ENCODE measurements at places on chromosomes 1 and 21.

- no peak for DNase-seq
Measured at GRCh38 chr1:92218559-92218958, 844 bp downstream of the C1orf146 start.

DNA sequence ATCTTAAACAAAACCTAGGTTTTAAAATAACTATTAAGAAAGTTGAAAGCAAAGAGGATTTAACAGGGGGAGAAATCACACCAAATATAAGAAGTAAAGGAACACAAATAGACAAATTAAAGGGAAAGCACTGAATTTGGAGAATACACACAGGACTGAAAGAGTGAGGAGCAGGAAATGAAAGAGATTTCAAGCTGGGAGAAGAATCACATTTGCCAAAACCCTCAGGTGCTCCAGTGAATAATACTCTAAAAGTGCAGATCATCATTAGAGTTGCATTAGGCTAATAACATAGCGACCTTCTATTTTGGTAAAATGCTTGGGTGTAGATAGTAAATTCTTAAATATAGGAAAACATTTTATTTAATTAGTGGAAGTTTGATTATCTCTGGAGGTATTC, 127.5 kb downstream of the TNNI3K start:
- no peak for DNase-seq

DNA sequence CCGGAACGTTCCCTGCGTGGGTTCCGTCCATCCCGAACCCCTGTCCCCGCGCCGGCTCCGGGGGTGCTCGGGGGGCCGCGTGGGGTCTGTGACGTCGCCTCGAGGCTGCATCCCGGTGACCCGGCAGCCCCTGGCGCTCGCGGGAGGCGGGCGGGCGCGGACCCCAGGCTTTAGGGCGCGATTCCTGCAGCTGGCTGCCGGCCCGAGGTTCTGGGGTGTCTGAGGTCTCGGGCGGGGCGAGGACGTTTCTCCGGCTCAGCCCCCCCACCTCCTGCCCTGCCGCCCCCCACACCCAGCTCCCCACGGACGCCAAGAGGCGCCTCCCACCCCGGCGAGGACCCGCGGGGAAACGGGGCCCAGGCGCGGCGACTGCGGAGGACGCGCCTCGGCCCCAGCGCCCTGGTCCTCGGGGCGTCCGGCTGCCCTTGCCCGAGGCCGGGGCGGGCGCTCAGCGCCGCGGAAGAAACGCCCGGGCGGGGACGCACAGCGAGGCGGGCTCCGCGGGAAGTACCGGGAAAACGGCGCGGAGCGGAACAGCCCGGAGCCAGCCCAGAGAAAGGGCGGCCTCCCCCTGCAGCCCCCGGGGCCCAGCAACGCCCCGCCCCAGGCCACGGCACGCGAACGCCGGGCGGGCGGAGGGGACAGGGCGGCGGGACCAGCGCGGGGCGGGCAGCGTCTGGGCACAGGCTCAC, 1.3 kb upstream of the PCBP3 start:
- no peak for DNase-seq

DNA sequence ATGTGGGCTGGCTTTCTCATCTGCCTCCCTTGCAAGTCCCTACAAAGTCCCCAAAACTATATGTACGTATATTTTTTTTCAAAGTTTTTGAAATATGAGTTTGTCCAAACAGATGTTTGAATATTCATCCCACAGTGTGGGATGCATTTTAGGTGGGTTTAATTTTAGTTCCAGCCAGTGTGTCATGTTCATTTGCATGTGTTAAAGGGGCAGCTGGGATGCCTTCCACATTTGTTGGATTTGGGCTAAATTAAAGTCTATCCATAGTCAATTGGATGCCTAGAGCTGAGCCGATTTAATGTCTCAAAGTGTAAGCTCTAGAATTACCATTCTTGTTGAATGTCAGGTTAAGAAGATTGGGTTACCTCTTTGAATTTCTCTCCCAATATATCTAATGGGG, 139.2 kb downstream of the GALNT2 start:
- DNase-seq = no peak

DNA sequence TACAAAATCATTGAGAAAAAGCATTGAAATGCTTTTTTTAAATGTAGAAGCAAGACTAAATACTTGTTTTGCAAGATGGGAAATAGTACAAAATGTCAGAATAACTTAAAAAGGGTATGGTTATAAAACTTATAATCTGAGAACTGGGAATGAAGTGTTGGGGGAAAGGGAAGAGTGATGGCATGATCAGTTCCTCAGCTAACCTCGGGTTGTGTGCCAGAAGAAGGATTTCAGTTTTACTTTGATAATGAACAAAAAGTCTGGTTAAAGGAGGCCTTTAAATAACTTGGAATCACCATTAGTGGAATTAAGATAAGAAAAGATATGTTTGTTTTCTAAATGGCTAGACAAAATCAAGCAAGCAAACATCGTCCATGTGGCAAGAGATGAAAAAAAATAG, 20.7 kb downstream of the NEK7 start:
- DNase-seq = no peak

DNA sequence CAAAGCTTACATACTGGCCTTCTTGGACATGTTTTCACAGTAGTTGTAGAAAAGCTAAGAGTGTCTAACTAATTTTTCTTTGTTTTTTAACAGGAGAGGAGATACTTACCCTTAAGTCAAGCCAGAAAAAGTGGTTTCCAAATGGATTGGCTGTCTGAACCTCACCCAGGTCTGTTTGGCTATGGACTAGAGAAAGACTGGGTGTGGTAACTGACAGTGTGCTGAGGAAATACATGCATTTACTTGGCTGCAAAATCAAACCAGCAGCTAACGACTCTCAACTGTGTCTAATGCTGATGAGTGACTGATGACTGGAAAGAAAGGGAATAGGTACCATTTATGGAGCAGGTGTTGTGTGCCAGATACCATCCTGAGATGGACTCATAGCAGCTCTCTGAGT, 91.1 kb downstream of the MTR start:
- DNase-seq = no peak

DNA sequence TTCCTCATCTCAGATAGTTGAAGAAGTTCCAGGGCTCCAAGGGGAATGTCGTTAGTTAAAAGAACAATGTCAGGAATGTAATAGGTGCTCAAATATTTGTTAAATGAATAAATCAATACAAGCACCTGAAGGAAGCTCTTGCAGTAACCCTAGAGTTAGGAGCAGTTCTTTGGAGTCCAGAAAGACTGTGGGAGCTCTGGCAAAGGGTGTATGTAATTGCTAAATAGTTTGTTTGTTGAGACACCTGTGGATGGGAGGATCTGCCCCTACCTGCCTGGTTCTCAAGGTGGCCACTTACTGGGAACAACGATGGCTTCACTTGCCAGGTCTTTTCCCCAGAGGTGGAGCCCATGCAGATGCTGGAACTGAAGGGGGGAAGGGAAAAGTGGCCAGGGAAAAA, 27.5 kb upstream of the JUN start:
- DNase-seq = no peak

DNA sequence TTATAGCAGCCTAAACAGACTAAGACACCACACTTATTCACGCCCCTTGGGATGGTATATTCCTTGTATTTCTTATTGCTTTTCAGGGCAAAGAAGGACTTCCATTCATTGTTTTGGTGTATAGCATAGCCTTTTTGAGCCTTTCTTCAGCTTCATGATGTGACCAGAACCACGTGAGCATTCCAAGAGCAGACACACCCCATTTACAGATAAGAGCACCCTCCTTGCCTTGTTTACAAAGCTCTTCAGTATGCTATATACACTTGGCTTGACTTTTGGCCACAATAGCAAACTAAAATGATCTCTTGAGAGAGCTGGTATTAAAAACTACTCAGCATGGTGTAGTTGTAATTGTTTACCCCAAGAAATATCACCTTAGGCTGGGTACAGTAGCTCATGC, 78.7 kb downstream of the PIK3R3 start:
- no peak for DNase-seq

DNA sequence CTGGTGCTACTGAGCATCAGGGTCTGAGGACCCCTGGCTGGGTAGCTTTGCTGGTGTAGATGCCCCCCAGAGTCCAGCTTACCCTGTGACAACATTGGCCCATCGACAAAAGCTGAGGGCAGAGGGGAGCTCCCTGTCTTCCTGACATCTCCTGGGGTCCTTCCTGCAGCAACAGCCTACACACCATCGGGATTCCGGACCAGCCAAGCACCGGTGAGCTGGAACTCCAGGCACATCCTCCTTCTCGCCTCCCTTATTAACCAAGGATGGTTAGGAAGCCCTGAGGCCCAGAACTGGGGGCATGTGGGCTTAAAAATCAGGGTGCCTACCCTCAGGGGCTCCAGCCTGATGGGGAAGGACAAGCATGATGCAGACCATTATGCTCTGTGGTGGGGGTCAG, 658.0 kb downstream of the PTPRU start:
- DNase-seq = no peak

GRCh38 chr1:166017395-166017794, 149.4 kb downstream of the FAM78B start:
- DNase-seq = no peak

DNA sequence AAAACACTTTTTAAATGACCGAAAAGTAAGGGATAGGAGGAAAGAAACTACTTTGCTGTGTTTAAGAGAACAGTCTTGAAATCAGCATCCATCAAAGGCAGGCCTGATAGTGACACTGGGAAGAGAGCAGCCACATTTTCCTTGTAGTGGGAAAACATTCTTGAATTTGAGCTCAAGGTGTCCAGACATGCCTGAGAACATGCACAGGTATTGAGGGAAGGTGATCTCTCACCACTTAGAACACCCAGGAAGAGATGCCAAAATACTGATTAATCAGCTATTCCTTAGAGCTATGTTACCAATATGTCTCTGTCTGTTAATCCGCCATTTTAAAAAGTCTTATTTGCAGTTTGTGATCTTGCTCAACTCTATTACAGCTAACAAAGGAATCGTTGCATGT, 25.9 kb downstream of the IL12RB2 start:
- no peak for DNase-seq

DNA sequence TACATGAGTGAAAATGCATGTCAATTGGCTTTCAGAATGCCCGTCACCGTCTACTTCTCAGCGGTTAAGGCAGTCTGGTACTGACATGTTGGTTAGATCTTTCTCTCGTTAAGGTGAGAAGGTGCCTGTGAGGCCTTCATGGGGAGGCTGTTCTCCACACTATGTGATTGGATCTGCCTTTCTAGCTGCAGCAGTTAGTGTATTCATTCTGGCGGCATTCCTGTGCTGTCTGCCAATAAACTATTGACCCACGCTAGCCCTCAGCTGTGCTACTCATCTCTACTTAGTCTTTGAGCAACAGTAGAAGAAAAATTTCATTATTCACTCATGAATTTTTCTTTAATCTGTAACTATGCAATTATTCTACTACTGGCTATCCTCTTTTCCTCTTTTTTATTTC, 32.0 kb downstream of the CCSAP start:
- DNase-seq = no peak

- no peak for DNase-seq
Measured at GRCh38 chr1:7552402-7552801, 218.7 kb upstream of the VAMP3 start.

- no peak for DNase-seq
Measured at GRCh38 chr1:7688659-7689058, 82.4 kb upstream of the VAMP3 start.

- DNase-seq = peak; percentile 21
Measured at GRCh38 chr1:209435654-209436566, 147.6 kb upstream of the CAMK1G start.

DNA sequence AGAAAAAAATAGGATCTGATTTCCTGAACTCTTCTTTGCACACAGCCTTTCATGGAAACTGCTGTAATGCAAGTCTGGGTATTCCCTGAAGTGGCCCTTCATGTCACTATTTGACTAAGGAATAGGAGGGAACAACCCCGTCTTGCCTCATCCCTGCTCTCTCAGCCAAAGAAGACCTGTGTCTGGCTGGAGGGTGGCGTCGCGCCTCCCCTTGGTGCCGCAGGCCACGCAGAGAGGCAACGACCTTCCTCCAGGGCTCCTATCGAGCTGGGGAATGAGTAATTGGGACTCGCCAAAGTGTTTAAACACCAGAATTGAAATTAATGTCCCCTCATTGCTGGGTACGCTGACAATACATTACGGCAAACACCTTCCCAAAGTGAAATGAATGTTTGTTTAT, 129.8 kb downstream of the PBX1 start:
- DNase-seq = no peak

DNA sequence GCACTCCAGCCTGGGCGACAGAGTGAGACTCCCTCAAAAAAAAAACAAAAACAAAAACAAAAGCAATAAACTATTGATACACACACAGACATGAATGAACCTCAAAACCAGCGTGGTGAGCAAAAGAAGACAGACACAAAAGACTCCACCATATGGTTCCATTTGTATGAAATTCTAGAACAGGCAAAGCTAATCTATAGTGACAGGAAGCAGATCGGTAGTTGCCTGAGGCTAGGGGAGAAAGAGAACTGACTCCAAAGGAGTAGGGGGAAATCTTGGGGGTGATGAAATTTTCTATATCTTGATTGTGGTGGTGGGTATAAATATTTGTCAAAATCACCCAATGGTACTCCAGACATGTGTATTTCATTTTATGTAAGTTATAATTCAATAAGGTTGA, 20.9 kb downstream of the LACTBL1 start:
- DNase-seq = no peak

DNA sequence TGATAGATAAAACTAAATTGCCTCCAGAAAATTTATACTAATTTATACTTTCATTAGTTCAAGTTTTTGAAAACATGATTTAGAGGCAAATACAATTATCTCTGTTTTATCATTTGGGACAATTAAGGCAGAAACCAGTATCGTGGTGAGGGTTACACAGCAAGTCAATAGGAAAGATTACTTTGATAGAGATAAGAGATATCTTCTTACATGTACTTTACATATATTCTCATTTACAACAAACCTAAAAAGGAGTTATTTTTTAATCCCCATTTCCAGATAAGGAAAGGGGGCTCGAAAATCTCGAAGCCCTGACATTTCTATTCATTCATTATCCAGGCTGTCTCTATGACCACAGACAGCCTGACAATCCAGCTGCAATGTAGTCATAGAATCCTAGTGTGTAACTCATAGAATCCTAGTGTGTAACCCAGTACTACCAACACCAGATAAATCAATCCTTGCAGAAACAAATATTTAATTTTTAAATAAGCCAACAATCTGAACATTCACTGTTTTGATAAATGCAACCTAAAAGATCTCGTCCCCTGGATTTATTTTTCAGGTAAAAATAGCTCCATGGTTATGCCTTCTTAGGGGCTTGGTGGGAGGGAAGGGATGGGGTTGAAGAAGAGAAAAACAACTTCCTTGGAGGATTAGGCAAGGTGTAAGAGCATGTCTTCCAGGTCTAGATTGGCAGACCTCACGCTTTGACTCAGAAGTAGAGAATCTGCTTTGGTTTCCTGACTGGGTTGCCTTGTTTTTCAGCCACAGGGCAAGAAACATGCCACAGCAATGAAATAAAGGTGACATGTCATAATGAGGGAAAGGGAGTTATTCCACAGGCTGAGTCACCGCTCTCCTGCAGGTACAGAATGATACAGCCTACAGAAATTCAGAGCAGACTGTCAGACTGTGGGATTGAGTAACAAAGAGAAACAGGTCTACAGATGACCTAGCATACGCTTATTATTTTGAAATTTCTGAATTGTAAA, 45.6 kb downstream of the IRF2BP2 start:
- DNase-seq = no peak

- DNase-seq = no peak
Measured at GRCh38 chr1:93016171-93016570, 54.9 kb upstream of the DIPK1A start.
